ENCODE measurements at places on chromosomes 7 and 10.

DNA sequence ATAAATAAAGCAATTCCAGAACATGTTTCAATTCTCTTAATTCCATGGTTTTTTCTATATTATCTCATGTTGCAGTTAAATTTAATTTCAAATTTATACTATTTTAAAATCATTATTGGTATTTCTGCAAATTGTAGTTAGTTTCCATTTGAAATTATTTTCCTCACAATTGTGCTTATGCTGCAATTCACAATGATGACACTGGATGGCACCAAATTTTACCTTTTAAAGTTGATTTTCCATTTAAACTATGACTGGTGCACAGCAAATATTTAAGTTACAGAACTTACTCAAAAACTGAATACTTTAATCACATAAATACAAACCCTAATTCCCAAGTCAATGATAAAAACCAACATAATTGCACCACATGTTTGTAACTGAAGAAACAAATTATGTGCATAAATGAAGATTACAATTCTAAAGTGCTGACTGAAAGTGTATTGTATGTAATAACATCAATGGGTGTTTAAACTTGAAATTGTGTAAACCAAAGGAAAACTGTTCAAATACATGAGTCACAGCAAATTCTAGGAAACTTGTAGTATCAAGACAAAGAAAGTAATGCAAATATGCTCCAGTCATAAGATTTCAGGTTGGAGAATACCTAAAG is 75.3 kb upstream of the AASS start:
- peak; percentile 42 for DNase-seq

DNA sequence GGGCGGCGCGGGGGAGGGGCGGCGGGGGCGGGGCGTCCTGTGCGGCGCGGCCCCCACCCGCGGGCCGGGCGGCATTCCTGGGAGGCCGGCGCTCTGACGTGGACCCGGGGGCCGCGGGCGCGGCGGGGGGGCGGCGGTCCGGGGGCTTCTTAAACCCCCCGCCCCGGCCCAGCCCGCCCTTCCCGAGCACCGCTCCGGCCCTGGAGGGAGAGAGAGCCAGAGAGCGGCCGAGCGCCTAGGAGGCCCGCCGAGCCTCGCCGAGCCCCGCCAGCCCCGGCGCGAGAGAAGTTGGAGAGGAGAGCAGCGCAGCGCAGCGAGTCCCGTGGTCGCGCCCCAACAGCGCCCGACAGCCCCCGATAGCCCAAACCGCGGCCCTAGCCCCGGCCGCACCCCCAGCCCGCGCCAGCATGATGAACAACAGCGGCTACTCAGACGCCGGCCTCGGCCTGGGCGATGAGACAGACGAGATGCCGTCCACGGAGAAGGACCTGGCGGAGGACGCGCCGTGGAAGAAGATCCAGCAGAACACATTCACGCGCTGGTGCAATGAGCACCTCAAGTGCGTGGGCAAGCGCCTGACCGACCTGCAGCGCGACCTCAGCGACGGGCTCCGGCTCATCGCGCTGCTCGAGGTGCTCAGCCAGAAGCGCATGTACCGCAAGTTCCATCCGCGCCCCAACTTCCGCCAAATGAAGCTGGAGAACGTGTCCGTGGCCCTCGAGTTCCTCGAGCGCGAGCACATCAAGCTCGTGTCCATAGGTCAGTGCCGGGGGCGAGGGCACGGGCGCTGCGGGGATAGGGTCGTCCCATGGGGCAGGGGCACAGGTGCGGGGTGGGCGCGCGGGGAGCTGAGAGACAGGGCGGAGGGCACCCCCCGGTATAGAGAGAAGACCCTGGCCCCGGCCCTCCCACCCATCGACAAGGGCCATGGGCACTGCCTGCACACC is at the start of gene FLNC:
Gene FLNC, plus strand, starts transcription at position 176 of the 947 bp plus-strand sequence. Its CDS starts 232 bp downstream, at position 408.
- DNase-seq: peak; percentile 13

GRCh38 chr7:29810813-29811482 is 4.6 kb downstream of the WIPF3 start:
- no peak for DNase-seq

DNA sequence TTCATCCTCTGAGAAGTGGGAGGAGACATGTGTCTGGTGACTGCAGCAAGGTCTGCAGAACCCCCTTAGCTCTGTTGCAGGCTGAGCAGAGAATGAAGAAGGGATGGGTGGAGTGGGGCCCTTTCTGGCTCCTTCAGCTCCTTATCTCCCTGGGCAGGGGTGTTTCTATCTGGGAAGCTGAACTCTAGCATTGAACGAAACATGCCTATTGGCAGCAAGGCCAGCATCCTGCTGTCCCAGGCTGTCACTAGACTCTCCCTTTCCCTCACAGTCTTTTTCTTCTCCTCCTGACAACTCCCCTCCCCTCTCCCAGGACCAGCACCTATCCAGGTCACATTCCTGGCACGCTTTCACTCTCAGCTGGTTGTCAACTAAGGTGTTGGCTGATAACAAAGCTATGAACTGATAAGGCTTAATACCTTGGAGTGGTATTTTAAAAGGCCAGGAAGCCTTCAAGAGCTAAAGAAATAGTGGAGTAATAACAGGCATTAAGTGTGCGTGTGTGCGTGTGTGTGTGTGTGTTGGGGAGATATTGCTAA is 128.8 kb upstream of the FZD8 start:
- DNase-seq: no peak

GRCh38 chr10:84193846-84194423 is 402 bp upstream of the CDHR1 start:
- no peak for DNase-seq
